ENCODE measurements at places on chromosomes 3 and 15. TPM values are rescaled to one million over a fixed set of nuclear protein-coding genes. Genes with fewer than 3 reads are reported as not detected.

FBXW12 gene
- total RNA-seq, result not detected

FEZF2 gene
- not detected for total RNA-seq

TP63 gene
- total RNA-seq, result 0.14 TPM

SPATA12 gene
- total RNA-seq, result 0.30 TPM

BUB1B gene
- 25.8 TPM for total RNA-seq

A4GNT gene
- total RNA-seq, result not detected

AGBL1 gene
- not detected for total RNA-seq

FANCD2OS gene
- not detected for total RNA-seq

TGM4 gene
- total RNA-seq, result 0.12 TPM

PLD1 gene
- total RNA-seq, result 7.3 TPM

COPG1 gene
- total RNA-seq, result 79.9 TPM

RAD51 gene
- total RNA-seq, result 20.1 TPM

FSTL1 gene
- total RNA-seq, result 42.8 TPM

CLSTN2 gene
- 0.02 TPM for total RNA-seq

ACKR4 gene
- total RNA-seq, result not detected

SAMD7 gene
- total RNA-seq, result not detected

DUOX2 gene
- 0.03 TPM for total RNA-seq

SCAANT1 gene
- total RNA-seq, result not detected

DUOXA1 gene
- 0.08 TPM for total RNA-seq

CCDC9B gene
- total RNA-seq, result 19.3 TPM

RTP3 gene
- total RNA-seq, result not detected
